ENCODE measurements at places on chromosomes 1 and 21.
A peak's percentile ranks its signal among the peaks of the same experiment; 100 is the strongest.

- no peak for DNase-seq
These were observed 33.5 kb upstream of the RGS4 start for GRCh38 chr1:163035446-163036249.

DNA sequence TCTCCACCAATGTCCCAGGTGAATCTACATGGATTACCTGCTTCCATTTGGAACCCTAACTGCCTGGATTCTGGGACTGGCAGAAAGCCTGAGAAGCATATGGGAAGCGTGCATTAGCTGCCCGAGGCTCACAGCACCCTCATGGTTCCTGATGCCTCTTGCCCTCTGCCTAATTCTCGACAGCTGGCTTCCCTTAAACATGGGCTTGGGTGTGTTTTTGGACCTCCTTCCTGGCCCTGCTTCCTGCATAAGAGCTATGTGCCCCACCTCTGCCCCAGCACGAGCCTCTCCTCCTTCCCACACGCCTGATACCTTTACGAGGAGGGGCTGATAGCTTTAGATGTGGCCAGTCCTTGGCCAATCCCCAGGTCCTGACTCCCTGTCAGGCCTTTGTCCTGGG lies 152.4 kb upstream of the HMGB4 start:
- DNase-seq: no peak

DNA sequence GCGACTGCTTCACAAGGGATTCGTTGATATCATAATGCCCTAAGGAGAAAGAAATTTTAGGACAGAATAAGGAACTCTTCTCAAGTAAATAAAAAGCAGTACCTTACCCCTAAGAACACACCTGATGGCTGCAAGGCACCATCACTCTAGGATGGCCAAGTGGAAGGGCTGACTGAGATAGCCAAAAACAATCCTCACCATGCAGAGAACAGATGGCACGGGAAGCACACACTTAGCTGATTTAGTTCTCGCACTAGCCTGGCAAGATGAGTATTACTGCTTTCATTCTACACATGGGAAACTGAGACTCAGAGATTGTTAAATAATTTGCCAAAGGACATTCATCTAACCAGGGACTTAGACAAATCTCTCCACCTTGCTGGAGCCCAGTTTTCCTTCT lies 43.8 kb downstream of the STPG1 start:
- no peak for DNase-seq

- DNase-seq: peak; percentile 51
These were observed 1.0 kb downstream of the PLEKHG5 start for GRCh38 chr1:6490181-6491080.

DNA sequence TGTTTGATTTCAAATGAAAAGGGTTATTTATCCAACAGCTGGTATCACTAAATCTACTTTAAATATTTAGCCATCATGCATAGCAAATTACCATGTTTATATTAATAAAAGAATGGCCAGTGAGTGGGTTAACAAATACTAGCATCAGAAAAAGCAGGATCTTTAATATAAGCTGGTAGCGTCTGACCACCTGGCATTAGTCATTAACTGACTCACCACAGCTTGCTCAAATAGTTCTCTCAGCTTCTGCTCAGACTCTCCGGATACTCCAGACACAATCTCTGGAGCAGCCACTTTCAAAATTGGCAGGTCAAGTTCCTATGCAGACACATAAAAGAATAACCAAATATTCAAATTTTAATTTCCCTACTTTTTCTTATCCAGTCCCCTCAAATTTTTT lies 29.6 kb downstream of the NVL start:
- DNase-seq: no peak

GRCh38 chr21:15121655-15122120 lies 56.9 kb upstream of the NRIP1 start:
- no peak for DNase-seq

GRCh38 chr1:101592845-101593244 lies 356.0 kb downstream of the S1PR1 start:
- DNase-seq: no peak

DNA sequence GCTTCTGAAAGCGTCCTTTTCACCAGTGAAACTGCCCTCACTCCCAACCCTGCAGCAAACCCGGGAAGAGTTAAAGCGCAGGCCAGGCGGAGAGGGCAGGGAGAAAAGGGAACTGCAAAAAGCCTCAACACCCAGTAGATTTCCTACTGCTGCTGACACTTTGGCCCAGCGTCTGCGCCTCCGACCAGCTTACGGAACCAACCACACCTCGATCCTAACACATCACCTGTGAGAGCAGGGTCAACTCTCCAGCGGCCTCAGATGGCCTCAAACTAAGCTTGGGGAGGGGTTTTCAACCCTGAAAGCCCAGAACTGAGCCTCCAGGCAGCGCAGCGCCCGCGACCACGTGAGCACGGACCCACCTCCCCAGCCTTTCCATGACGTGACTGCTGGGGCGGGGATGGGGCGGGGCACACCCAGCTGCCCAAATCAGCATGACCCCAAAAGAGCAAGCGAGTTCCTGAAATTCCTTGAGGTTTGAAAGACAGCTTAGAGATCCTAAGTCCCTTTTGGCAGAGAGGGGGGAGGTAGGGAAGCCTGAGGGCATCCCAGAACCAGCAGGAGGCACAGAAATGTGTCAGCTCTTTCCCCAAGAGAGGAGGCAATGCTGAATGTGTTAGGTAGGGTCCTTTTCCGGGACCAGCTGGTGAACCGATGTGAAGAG lies 59.1 kb downstream of the ITPKB start:
- peak; percentile 81 for DNase-seq

GRCh38 chr21:18041012-18041411 lies 203.6 kb upstream of the CHODL start:
- no peak for DNase-seq

DNA sequence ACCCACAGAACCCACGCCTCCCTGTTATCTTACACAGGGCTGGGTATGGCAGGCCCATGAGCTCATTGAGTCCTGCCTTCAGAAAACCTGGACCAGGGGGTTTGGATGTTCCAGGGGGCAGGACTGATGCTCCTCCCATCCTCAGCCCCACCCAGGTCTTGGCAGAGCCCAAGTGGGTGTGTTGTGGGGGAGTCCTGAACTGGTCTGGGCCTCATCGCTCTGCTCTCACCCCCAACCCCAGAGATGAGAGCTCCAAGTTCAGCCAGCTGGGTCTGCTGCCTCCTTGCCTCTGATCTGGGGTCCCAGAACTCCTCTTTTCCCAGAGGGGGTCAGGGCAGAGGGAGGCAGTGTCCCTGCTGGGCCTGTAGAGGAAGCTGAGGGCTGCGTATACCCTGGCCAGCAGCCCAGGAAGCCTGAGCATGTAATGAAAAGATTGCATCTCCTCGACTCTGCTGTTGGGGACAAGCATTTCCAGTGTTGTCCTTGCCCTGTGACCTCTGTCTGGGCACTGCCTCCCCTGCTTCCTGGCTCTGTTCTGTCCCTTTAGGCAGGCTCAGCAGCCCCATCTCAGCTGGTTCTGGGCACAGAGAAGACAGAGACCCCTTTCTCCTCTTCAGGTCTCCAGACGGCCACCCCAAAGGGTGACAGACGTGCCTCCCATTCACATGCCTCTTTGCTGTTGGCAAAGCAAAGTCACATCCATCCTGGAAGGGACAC lies 54.7 kb upstream of the EPS8L3 start:
- DNase-seq: no peak

DNA sequence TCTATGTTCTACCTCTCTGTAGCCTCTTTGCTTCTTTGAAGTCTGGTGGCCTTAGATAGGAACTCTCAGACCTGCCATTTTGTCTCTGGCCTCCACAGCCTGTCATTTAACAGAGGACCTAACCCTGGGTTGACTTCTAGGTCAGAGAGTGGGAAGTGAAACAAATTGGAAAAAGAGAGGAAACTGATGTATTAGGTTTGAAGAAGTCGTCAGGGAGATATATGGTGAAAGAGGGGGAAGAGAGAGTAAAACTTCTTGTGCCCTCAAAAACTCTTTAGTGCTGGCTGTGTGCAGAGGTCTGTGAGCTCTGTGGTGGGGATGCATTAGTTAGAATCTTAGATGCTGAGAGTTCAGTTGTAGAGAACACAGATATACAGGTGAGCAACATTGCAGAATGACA lies 30.2 kb upstream of the CD1D start:
- DNase-seq: no peak

DNA sequence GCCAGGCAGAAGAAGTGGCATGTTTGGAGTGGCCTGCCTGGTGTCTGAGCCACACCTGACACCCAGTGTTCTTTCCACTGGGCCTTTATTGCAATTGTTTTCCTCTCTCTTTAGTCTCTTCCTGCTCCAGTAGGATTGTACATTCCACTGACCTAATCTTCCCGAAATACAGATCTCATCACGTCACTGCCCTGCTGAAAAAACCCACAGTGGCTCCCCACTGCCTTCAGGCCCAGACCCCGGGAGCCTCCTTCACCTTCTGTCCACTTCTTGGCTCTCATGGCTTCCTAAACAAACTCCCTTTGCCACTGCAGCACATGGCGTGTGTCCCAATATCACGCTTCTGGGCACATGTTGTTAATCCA lies 25.3 kb upstream of the ATP5PO start:
- DNase-seq: no peak

- DNase-seq: no peak
These were observed 1377.7 kb upstream of the ADGRL4 start for GRCh38 chr1:80384083-80384830.

DNA sequence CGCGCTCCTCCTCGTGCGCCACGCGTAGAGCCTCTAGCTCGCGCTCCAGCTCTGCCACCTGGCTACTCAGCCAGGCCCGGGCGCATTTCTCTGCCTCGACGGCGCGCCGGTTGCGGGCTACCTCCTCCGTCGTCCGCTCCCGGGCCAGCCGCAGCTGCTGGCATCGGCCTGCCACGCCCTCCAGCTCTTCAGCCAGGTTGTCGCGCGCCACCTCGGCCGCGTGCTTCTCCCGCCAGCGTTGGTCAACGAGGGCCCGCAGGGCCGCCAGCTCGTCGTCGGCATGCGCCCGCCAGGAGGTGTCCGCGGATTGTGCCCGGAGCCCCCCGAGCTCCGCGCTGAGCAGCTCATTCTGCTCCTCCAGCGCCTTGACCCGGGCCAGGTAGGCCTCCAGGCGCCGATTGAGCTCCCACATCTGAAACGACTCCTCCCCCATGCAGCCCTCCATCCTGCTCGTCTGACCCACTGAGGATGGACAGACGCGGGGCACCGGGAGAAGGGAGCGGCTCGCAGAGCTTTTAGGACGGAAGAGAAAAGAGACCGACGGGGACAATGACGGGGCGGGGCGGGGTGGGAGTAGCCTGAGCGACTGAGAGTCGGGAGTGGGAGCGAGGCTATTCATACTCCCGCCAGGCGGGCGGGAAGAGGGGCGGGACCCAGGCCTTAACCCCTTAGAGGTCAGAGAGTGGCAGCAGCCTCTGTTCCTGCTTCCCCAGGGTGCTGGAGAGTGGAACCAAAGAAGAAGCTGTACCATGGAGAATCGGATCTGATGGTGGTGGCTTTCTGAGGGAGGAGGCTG lies at the start of gene NES:
TSS of gene NES (minus strand) at position 588 of the 796 bp plus-strand sequence. CDS start at position 445, 143 bp downstream.
- no peak for DNase-seq

GRCh38 chr21:33817663-33818451 lies 97.7 kb downstream of the ATP5PO start:
- DNase-seq: no peak

GRCh38 chr21:39980241-39980820 lies 113.1 kb downstream of the PCP4 start:
- no peak for DNase-seq

DNA sequence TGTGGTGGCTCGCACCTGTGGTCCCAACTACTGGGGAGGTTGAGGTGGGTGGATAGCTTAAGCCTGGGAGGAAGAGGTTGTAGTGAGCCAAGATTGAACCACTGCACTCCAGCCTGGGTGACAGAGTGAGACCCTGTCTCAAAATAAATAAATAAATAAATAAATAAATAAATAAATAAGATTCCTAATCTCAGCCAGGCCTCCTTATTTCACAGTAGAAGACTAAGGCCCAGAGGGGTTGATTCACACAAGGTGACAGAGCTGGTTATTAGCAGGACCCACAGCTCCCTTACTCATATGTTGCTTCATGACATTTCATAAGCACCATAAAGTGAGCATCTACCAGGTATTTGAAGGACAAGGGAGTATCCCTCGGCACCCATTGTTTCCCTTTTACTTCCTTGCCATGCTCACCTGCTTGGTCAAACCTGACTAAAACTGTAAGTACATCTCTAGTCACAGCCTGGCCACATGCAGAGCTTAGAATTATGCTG lies 32.7 kb downstream of the ALG14 start:
- no peak for DNase-seq

- DNase-seq: no peak
These were observed 2.1 kb upstream of the SERINC2 start for GRCh38 chr1:31410871-31411270.

DNA sequence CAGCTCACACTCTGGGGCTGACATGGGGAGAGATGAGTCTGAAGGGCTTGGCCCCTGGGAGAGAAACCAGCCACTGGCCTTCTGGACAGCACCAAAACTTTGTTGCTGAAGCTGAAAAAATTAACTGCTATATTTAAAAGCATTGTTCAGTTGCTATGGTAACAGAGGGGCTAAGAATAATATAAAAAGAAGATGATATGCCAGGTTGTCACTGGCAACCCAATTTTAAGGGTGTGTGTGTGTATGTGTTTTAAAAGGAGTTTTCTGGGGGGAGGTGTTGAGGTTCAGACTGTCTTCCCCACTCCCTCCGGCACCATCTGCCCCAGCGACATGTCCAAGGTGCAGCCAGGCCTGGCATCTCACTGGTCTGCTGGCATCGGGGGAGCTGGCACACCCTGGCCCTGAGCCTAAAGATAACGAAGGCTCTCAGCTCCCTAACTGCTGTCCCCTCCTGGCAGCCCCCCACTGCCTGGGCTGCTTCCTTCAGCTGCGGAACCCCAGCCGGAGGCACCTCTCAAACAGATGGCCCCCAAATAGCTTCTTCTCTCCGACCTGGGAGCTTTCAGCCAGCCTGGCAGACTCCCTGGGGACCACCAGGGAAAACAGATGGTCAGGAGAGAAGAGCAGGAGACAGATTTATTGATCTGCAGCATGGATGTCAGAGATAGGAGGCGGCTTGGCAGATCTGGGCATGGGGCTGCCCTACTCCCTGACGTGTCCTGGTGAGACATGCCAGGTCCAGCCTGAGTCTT lies 203.9 kb downstream of the HIVEP3 start:
- no peak for DNase-seq

DNA sequence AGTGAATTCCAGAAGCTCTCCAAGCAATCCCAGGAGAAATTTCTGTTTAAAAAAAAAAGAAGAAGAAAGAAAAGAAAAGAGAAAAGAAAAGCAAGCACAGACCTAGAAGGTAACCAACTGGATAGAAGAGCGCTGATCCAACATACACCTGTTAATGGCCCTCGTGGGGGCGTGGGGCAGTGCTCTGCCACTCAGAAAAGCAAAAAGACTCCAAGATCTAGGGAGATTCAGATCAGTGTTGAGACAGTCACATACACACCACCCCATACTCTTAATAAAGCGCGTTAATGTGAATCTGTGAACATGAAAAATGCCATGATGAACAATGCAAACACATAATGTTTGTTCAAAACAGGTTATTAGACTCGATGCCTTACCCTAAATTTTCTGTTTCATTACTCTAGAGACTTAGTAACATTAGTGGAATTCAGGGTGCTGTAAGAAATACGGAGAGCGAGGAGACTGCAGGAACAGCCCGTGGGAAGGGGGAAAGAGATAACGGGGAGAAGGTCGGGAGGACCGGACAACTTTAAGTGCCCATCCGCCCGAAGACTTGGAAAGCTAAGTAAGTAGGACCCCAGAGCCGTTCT lies 406 bp downstream of the NME7 start:
- DNase-seq: no peak
